ENCODE measurements at places on chromosomes 7 and 10.
A peak's percentile ranks its signal among the peaks of the same experiment; 100 is the strongest.

DNA sequence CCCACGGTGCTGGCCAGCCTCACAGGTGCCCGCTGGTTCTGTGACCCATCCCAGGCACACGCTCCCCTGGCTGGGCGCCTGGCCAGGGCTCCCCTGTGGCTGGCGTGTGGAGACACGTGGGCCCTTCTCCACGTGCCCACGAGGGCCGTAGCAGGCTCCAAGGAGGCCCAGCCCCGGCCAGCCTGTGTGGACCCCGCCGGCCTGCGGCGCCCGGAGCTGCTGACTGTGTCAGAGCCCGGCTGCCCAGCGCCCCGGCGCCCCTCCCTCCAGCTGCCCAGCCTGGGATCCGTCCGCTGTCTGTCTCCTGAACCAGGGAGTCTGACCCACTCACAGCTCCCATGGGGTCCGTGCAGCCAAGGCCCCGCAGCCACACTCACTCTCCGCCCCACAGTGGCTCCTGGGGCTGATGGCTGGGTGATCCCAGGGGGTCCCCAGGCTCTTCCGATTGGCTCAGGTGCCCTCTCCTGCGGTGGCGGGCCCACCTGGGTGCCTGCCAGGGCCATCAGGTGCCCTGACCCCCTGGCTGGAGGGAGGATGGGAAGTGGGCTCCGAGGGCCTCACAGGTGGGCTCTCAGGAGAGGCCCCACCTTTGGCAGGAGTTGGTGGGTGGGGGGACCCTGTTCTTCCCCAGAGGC is 9.6 kb downstream of the TMEM184A start:
- DNase-seq, result no peak

- DNase-seq, result no peak
These were observed 22.2 kb downstream of the GLUD1 start for GRCh38 chr10:87072449-87072848.

DNA sequence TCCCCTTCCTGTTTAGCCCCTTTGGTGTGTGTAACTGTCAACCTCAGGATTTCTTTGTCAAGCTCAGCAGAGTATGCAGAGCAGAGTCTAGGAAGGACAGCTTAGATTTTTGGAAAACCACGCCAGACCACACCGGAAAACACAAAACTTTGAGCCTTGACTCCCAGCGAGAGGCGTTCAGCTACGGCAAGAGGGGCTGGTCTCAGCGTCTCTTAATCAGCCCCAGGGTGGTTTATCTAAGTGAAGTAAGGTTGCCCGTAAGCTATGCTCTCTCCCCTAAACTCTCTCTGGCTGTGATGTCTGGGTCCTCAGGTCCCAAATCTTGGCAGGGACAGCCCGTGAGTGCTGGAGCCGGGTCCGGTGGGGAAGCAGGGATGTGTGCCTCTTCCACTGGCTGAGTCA is 230.9 kb downstream of the KLF6 start:
- DNase-seq, result no peak

GRCh38 chr10:22737587-22737986 is 23.2 kb upstream of the PIP4K2A start:
- DNase-seq, result peak; percentile 62

- peak; percentile 35 for DNase-seq
These were observed 49.0 kb upstream of the ARHGAP12 start for GRCh38 chr10:31977440-31978155.

DNA sequence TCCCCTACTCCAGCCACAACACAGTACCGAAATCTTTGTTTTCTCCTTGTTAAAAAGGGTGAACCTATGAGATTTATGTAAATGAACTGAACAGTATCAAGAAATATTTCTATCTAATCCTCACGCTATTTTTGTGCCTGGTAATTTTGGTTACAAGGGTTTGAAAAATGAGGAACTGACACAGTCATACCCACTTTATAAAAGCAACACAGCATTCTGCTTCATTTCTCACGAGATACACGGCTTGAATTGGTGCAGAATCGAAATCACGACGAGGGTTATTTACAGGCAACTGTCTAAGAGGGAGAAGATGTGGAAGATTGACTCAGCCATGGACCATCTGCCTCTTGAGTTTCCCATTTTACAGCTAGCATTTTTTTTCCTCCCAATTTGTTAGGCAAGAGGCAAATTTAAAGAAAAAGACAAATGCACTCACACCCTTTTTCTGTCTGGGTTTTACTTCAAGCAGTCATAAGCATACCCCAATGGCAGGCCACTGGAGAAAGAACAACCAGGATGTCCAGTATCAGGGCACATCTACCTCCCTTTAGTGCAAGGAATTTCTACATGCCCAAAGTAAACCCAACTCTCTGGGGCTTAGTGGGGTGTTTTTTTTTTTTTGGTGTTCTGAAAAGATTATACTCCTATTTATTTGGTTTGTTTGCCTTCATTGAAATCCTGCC is 108.1 kb downstream of the ITGB8 start:
- no peak for DNase-seq

DNA sequence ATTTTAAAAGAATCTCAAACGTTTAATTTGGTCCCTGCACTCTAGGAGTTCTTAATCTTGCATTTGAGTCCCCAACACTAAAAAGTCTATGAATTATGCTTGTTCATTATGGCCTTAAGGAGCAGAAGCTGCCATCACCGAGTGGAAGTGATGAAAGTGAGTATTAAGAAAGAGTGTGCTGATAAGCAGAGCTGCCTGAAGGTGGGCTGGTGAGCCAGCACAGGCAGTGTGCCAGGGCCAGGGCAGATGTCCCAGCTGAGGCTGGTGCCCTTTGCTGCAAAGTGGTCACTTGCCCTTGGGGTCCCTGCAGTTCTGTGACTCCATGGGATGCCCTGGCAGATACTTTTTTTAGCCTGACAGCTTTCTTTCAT is 72.9 kb upstream of the LOXL4 start:
- no peak for DNase-seq

DNA sequence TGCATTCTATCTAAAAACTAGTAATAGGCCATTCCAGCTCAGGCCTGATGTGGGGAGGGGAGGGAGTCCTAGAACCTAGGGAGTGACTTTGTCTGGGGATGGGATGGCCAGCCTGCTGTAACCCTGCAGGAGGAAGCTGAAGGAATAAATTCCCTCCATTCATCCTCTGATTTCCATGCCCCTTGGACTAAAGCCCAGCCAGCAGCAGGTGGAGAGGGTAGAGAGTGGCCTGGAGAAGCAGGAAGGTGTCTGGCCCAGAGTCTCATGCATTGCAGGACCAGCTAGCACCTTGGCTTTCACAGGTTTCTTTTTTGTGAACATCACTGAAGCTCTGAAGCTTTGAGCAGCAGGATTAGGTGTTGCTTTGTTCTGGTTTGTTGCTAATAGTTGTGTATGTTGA is 32.8 kb upstream of the CDH23 start:
- no peak for DNase-seq

DNA sequence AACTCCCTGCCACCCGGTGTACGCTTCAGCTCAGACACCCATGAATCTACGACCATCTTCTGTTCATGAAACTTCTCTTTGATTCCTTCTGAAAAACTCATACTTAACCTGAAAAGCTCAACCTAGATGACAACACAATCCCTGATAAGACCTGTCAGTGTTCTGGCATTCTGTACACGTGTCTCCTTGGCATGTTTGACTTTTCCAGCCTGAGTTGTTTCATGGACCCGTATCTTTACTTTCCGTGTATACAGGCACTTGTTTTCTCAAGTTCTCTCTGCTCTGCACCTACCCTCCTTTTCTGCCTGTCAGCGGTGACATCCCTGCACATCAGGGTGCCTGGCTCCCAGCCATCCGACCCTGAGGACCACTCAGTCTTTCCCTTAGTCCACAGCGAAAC is 103.3 kb downstream of the LARP4B start:
- DNase-seq, result no peak
